ENCODE measurements at places on chromosomes 7 and 10. TPM values are rescaled to one million over a fixed set of nuclear protein-coding genes. Genes with fewer than 3 reads are reported as not detected.

The FAM237B gene
- total RNA-seq = not detected

The MEOX2 gene
- not detected for total RNA-seq

GRCh38 chr7:141012044-141012685, 2.6 kb downstream of the MRPS33 start:
- no peak overlapping the region for H3K4me3 ChIP-seq
- DNase-seq = peak; percentile 84
- H3K36me3 ChIP-seq = peaks cover 21% of the 10 kb centered on the region
- H3K27ac ChIP-seq = peak overlapping the region; percentile 96

DNA sequence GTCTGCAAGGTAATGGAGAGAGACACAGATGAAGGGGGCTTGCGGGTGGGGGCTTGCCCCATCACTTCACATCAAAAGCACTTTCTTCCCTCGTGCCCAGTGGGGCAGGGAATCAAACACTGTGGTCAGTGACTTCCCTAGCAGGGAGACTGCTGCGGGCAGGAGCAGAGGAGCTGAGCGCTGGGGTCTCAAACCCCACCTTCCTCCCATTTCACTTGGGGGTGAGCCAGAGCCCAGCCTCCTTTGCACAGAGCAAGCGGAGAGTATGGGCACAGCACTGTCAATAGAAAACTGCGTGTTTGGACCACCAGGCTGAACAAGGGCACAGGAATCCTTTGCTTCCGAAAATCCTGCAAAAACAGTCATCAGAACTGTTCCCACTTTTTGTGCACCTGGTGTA, 355.8 kb upstream of the MKI67 start:
- no peak for DNase-seq
- no peaks in the 10 kb centered on the region for H3K4me1 ChIP-seq
- no peak overlapping the region for H3K4me3 ChIP-seq
- no peak overlapping the region for H3K27ac ChIP-seq
- no peaks in the 10 kb centered on the region for H3K36me3 ChIP-seq

DNA sequence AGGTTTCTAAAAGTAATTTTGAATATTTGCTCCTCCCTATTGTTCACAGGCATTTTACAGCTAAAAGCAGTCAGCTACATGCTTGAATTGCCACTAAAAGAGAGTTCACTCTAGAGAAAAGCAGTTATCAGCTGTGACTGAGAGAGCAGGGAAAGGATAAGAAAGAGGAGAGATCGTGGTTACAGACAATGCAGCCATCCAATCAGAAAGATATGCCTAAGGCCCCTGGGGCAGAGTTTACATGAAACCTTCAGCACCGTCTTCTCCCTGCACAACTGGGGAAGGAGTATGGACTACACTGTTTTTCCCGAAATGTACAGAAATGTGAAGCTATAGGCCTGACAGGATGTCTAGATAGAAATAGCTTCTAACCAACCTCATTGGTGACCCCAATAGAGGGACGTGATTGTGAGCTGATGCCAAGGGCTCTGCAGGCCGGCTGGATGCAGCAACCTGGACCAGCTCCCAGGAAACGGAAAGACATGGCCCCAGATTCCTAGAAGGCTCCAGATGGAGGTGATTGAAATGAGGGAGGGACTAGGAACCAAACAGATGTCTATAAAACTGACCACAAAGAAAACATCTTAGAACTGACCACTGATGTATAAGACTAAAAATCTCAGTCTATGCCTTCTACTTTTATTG, 3.2 kb upstream of the VSTM4 start:
- DNase-seq = no peak
- no peak overlapping the region for H3K4me3 ChIP-seq
- peaks cover 2% of the 10 kb centered on the region for H3K4me1 ChIP-seq
- H3K36me3 ChIP-seq = no peaks in the 10 kb centered on the region

DNA sequence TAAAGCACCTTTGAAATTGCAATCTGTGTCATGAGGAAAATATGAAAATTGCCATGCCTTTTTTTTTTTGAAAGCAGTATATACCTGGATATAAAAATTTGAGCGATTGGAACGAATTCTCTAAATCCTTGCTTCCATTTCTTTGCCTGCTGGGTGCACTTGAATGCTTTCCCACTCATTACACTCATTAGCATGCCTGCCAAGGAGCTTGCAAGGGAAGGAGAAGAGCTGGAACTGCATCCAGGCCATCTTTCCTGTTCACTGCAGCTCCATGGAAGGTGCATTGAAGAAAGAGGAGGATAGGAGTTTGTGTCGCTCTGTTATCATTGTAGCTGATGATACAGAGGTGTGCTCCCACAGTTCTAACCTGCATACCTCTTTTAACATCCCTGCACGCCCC, 102.4 kb upstream of the GJD4 start:
- H3K36me3 ChIP-seq = no peaks in the 10 kb centered on the region
- no peaks in the 10 kb centered on the region for H3K27me3 ChIP-seq
- no peaks in the 10 kb centered on the region for H3K4me1 ChIP-seq
- H3K27ac ChIP-seq = no peak overlapping the region

DNA sequence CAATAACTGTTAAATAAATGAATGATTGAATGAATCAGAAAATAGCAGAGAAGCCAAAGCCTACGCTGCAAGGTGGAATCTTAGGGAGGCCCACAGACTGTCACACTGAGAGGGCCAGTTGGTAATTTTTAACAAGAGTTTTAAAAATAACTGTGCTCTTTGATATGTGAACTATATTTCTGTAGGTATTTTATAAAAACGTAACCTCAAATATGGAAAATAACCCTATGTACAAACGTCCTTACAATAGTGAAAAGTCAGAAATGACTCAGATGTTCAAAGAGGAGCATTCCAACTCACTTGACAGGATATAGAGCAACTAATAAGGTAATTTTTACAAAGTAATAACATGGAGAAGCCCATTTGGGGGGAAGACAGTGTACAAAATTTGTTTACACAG, 18.9 kb upstream of the TMEM273 start:
- H3K4me3 ChIP-seq = no peak overlapping the region
- no peaks in the 10 kb centered on the region for H3K4me1 ChIP-seq
- H3K27ac ChIP-seq = no peak overlapping the region
- no peaks in the 10 kb centered on the region for H3K36me3 ChIP-seq
- DNase-seq = no peak

GRCh38 chr10:61751599-61751998, 88.9 kb downstream of the CABCOCO1 start:
- peak overlapping the region; percentile 89 for H3K27ac ChIP-seq
- H3K27me3 ChIP-seq = no peaks in the 10 kb centered on the region
- peaks cover 31% of the 10 kb centered on the region for H3K4me1 ChIP-seq
- DNase-seq = no peak
- H3K36me3 ChIP-seq = peaks cover 5% of the 10 kb centered on the region
- H3K4me3 ChIP-seq = no peak overlapping the region

GRCh38 chr10:58372607-58373441, 12.4 kb upstream of the TFAM start:
- H3K4me3 ChIP-seq = no peak overlapping the region
- H3K27ac ChIP-seq = no peak overlapping the region
- H3K4me1 ChIP-seq = no peaks in the 10 kb centered on the region
- H3K36me3 ChIP-seq = no peaks in the 10 kb centered on the region

- no peak for DNase-seq
- no peak overlapping the region for H3K27ac ChIP-seq
- no peaks in the 10 kb centered on the region for H3K36me3 ChIP-seq
- no peaks in the 10 kb centered on the region for H3K4me1 ChIP-seq
- H3K4me3 ChIP-seq = no peak overlapping the region
These were observed 177.9 kb downstream of the RNF133 start for GRCh38 chr7:122520971-122521555.

- no peaks in the 10 kb centered on the region for H3K36me3 ChIP-seq
- peak overlapping the region; percentile 86 for H3K27ac ChIP-seq
- no peak overlapping the region for H3K4me3 ChIP-seq
These were observed 4.9 kb downstream of the HKDC1 start for GRCh38 chr10:69224862-69225657.

DNA sequence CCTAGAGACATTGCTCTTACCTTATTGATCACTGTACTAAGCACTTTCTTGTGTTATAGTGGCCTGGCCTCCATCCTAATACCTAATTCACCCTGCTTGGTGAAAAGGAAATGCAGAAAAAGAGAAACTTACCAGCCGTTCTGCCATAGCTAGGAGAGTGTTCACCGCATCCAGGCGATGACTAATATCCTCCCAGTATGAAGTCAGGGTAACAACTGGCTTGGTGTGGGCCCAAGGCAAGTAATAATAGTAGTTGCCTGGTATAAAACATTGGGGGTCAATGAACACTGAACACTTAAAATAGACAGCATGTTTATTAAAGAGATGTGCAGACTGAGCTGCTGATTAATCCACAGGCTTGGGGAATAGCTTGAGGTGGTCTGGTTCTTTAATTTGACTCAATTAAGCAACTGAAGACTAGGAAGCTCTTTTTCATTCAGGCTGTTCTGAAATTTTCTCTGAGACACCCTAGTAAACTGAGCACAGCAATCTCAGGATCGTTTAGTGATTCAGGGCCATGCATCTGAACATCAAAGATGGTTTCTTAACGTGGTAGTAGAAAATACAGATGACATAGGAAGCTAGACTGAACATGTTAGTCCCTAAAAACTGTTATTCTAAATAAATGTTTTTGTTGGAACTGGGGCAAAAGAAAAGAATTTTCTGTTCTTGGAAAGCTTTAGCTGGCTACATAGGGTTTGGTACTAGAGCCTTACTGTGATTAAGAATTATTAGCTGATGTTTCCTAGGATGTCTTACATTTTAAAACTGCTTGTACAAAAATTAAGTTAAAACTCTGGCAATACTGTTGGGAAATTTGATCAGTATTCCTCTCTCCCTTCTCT, 102.2 kb downstream of the MYOF start:
- H3K27me3 ChIP-seq = no peaks in the 10 kb centered on the region
- H3K36me3 ChIP-seq = no peaks in the 10 kb centered on the region
- peak; percentile 76 for DNase-seq
- H3K4me1 ChIP-seq = peaks cover 46% of the 10 kb centered on the region
- H3K4me3 ChIP-seq = peak overlapping the region; percentile 63

DNA sequence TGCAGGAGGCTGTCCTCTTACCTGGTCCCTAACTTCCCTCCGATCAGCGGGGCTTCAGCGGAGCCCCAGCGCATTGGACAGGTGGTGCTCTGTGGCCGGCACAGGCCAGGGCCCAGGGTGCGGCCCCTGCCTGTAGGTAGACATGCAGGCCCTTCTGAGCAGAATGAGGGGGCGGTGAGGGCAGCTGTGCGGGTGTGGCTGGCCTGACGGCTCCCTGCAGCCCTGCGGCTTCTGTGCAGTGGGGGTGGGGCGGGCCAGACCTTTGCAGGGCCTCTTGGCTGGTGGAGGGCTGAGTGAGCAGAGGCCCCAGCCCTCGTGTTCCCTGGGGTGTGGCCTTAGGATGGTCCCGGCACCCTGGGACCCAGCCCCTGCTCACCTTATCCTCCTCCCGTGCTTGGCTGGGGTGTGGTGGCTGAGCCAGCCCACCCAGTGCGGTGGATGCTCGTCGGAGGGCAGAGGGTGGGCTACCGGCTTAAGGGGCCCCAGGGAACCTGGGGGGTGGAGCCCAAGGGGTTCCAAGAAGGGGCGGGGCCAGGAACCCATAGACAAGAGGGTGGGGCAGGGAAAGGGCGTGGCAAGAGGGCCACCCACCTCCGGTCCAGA, 175.2 kb upstream of the TNRC18 start:
- no peak overlapping the region for H3K4me3 ChIP-seq
- H3K36me3 ChIP-seq = no peaks in the 10 kb centered on the region
- peaks cover 20% of the 10 kb centered on the region for H3K27me3 ChIP-seq
- peaks cover 27% of the 10 kb centered on the region for H3K4me1 ChIP-seq
